Neural progenitor cell (in vitro differentiated cells): ENCODE measurements at places on chromosomes 11 and 22.

- DNase-seq, result no peak
Observed at GRCh38 chr11:72232260-72233055, 7.9 kb downstream of the INPPL1 start.

GRCh38 chr11:22666325-22666687 lies at the start of gene GAS2:
GAS2 (plus strand) TSS chr11:22666611; CDS start chr11:22674870, 8,259 bp downstream.
- no peak for DNase-seq

DNA sequence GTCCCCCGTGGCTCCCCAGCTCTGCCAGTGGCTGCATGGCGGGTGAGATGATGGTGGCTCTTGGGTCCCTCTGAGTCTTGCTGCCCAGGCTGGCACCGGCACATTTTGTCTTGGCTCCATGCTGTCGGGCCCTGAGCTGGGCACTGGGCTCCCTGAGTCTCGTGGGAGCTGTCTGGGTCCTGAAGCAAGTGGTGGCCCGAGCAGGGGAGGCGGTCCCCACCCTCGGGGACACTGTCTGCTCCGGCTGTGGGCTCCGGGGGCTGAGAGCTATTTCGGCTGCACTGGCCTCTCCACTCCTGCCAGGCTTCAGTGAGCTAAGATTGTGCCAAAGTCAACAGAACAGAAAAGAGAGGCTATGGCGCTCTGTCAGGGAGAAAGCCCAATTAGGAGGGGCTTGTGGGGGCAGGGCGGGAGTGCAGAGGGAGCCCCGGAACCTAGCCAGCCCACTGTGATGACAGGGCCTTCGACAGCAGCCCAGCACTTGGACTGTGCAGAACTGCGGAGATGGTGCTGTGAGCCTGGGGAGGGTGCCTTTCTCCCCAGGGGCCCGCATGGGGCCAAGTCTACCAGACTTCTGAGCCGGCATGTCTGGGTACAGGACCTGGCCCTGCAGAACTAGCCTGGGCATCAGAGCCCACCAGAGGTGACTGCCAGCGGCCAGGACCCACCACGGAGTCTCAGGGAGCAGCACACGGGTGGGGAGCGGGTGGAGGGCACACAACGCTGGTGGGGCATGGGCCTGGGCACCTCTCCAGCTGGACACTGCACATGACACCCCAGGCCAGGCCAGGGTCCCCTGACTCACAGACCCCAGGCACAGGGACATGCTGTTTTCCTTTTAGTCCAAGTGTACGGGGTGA lies 38.0 kb downstream of the RTN4R start:
- DNase-seq, result no peak

DNA sequence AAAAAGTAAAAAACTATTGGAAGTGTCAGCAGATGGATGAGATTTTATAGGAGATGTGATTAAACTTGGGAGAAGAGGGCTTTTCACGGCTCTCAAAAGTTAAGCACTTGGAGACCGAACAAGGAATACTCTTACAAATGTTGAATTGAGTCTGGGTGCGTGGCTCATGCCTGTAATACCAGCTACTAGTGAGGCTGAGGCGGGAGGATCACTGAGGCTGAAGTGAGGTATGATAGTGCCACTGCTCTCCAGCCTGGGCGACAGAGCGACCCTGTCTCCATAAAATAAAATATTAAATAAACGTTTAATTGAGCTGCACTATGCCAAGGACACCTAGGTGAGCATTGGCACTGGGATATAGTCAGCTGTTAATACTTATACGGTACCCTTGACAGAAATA lies 1.9 kb downstream of the CEP57 start:
- no peak for DNase-seq

DNA sequence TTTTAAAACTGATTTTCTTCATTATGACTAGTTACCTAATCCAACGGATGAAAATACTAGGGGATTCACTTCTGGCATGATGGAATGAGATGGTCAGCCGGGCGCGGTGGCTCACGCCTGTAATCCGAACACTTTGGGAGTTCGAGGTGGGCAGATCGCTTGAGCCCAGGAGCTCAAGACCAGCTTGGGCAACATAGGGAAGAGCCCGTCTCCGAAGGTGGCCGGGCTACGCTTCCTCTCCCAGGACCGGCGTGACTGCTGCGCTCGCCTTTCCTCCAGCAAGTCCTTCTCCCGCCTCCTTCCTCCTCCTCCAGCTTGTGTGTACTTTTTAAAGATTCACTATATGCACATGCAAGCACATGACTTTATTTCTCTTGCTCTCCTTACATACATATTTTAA lies 505.4 kb upstream of the CCDC90B start:
- DNase-seq, result no peak

DNA sequence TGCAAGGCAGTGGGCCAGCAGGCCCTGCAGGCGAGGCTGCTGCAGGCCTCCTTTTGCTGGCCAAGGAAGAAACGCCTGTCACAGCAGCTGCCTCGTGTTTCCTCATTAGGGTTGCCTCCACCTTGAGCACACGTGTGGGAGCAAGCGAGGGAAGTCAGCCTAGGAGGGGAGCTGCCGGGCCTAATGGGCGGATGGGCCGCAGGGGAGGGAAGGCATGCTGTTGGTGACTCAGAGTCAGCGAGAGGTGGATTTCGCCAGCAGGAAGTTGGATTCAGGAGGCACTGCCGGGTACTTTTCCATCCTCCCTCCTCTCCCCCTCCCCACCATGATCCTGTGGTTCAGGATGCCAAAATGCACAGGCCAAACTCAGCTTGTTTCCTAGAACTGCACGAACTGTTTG lies 498.7 kb downstream of the METTL15 start:
- DNase-seq, result no peak

DNA sequence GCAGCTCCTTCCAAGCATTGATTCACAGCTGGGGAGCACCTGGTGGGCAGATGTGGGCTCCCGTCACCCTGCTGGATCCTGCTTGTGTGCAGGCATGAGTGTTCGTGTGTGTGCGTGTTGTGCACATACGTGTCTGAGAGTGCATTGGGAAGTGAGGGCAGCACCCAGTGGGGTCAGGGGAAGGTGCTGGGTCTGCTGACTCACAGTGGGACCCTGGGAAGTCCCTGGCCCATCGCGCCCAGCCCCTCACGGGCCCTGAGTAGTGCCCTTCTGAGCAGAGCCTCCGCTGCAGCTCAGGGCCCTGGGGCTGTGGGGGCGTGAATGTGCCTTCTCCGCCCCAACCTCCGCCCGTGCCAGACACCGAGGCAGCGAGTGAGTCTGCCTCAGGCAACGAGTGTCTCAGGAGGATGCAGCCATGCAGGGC lies 36.8 kb downstream of the WNT11 start:
- DNase-seq, result no peak

DNA sequence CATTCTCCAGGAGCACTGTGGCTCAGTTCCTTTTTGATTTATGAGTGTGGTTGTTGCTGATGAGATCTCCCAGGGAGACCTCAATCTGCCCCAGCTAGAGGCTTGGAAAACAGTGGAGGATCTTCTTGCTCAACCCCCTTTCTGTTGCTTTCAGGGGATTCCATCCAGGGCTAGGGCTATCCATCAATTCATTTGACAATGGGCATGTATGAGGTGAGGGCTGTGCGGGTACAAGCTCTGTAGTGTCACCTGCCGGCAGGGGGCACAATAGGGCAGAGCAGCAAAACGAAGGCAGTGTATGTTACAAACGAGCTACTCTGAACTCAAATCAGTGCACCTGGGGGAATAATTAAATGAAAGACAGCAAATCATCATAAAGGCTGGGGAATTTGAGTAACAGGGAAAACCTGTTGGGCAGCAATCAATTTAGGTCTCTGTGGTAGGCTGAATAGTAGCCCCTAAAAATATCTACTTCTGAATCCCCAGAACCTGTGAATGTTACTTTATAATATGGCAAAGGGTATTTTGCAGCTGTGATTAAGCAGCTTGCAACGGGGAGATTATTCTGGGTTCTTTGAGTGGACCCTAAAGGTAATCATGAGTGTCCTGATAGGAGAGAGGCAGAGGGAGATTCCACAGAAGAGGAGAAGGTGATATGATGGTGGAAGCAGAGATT lies 170.3 kb upstream of the ZBED5 start:
- DNase-seq, result peak; percentile 76

DNA sequence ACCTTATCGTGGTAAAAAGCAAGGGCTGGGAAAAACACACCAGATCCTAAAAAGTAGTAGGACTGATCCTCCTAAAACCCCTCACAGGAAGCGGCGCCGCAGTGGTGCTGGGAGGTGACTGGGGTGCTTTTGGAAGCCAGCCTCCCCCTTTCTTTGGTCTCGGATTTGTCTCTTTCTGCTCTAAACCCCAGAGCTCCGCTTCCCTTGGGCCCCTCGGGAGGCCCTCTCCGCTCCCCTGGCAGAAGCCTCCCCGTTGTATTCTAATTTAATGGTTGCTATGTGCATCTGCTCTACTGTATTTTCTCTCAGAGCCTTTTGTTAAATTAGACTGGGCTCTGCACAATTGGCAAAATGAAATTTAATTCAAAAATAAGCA lies 587.7 kb downstream of the OPCML start:
- DNase-seq, result peak; percentile 47

- DNase-seq, result no peak
Observed at GRCh38 chr11:134862105-134862502, 450.1 kb upstream of the B3GAT1 start.

GRCh38 chr11:3972431-3972830 lies 117.0 kb downstream of the STIM1 start:
- DNase-seq, result no peak

- no peak for DNase-seq
Observed at GRCh38 chr11:9280655-9281301, 15.6 kb upstream of the DENND5A start.

DNA sequence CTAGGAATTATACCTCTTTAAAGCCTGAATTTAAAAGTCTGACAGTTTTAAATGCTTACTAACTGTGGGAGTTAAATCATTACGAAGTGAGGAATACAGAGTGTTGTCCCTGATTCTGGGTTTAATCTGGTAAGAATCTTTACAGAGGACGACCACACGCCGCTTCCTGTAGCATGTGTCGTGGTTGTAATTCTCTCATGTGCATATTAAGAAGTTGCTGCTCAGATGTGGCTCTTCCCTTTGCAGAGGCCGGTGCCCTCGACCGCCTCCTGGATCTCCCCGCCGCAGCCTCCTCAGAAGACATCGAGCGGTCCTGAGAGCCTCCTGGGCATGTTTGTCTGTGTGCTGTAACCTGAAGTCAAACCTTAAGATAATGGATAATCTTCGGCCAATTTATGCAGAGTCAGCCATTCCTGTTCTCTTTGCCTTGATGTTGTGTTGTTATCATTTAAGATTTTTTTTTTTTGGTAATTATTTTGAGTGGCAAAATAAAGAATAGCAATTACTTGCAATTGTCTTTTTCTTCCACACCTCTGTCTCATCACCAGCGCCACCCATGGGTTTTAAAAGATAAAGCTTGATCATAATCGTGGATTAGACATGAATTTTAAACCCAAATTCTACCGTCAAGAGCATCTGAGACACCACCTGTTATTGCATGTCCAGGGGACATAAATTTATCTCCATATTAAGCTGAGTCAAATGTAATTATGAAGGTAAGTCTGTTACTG lies 6.5 kb downstream of the GAL start:
- DNase-seq, result no peak

DNA sequence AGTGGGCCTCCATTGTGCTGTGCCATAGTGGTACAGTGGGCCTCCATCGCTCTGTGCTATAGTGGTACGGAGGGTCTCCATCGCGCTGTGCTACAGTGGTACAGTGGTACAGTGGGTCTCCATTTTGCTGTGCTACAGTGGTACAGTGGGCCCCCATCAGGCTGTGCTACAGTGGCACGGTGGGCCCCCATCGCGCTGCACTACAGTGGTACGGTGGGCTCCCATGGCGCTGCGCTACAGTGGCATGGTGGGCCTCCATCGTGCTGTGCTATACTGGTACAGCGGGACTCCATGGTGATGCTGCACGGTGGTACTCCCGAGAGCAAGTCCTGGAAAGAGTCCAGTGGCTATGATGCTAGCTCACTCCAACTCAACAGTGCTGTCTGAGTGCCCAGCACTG lies 51.8 kb downstream of the SCUBE1 start:
- no peak for DNase-seq

GRCh38 chr22:23415490-23415851 lies 164.6 kb downstream of the IGLL1 start:
- DNase-seq, result no peak

DNA sequence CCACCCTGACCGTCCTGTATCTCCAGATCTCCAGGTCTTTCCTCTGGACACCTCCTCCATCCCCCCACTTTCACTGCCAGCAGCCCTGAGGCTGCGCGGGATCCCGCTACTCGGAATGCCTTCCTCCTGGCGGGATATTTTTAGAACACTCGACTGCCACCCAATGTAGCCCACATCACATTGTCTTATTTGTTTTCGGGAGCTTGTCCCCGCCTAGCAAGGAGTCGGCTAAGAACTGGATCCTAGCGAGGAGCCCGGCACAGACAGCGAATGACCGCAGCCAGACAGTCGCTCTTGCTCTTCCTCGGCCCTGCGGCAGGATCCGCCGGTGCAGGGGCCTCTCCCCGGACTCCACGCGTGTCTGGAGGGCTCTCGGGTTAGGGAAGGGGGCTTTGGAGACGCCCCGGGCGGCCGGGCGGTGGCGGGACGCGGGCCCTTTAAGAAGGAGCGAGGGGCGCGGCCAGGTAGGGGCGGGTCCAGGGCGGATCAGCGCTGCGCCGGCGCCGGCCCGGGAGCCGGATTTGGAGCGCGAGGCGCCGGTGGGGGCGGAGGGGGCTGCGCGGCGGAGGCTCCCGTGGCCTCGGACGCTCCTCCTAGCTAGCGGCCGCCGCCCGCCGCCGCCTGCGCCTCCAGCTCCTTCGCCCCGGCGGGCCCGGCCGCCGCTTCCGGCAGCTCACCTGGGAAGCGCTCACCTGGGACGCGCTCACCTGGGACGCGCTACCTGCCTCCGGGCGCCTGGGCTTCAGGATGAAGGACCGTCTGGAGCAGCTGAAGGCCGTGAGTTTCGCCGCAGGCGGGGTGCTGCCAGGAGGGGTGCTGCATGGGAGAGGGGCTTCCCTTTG lies at the start of gene STX3:
Gene STX3, plus strand, starts transcription at position 518 of the 842 bp plus-strand sequence. Its CDS starts 230 bp downstream, at position 748.
- peak; percentile 88 for DNase-seq

DNA sequence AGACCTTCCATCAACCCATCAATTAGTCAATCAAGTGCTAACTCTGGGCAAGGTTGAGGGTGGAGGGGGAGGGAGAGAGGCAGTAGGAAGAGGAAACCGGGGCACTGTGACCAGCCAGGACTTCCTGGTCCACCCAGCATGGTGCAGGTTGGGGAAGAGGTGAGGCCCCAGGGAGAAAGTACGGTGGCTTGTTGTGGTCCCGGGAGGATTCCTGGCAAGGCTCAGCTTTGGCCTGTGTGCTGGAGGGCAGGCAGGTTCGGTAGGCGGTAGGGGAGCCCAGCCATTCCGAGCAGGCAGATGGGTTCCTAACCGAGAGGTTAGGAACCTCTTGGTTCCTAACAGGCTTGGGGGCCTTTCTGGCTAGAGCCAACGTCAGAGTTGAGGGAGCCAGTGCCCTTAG lies 10.8 kb downstream of the ST14 start:
- DNase-seq, result no peak

GRCh38 chr11:79066456-79067351 lies 374.1 kb downstream of the TENM4 start:
- DNase-seq, result peak; percentile 77

DNA sequence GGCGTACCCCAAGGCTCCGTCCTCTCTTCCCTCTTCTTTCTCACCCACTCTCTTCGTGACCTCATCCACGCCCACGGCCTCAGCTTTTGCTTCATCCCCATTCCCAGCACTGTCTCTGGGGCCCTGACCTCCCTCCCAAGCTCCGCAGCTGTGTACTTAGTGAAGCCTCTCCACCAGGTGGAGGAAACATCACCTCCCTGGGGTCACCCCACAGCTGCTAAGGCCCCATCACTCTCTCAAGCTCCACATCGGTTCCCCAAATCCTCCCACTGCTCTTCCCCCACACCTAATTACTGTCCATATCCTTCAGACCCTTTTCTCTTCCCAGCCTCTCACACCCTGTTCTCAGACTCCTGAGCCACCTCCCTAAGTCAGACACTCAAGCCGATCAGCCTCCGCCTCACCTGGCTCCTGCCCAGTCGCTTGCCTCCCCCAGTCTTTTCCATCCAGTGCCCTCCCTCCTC lies 7.9 kb upstream of the SYT7 start:
- no peak for DNase-seq

GRCh38 chr11:119305556-119306372 lies 11.2 kb downstream of the MCAM start:
- no peak for DNase-seq
